GDM1 (cell line): ENCODE measurements at places on chromosomes 7 and 10.

DNA sequence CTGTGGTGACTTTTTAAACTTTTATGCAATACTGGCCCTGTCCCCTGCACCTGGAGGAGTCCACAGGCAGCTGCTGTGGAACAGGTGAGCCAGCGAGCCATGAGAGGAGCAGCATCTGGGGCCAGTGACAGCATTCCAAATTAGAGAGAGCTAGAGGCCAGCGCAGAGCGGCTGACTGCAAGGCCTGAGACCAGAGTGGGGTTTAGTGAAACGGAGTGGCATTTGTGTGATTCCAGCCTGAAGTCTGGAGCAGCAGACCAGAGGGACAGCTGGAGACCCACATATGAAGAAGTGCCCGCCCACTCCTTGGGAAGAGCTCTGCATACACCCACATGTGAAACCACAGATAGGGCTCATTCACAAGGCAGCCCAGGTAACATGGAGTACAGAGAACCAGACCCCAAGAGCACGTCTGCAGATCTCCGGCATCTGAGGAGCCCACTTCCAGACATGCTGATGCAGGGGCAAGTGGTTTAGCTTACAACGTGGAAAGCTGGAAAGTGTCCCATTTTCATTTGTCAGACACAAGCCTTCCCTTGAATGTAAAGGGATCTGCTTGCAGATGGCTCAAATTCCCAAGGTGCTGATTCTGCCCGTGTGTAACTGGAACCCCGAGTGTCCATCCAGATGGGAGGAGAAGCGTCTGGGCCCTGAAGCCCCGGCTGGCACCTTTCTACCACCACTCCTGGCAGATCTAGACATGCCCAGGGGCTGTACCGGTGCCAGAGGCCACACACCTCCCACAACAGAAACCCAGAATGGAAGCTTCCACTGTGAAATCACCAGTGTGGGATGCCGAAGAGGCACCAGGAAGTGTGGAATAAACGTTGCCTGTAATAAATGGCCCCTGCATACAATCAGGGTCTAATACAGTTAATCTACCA, 256.0 kb upstream of the TCERG1L start:
- no peak for DNase-seq

DNA sequence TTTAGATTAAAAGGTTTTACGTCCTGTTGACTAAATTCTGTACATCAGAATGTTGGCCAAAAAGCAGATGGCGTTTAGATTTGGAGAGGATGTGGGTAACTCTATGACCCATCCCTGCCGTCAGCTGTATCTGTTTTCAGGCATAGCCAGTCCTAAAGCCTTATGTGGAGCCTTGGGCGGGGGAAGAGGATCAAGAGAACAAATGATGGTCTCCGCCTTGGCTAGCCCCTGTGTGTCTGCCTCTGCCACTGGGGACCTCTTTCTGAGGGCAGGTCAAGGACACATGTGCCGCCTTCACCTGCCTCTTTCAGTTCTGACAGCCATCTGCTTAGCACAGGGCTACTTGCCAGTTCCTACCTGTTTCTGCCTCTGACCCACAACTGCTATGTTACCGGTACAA, 24.1 kb downstream of the PDSS1 start:
- DNase-seq: no peak

DNA sequence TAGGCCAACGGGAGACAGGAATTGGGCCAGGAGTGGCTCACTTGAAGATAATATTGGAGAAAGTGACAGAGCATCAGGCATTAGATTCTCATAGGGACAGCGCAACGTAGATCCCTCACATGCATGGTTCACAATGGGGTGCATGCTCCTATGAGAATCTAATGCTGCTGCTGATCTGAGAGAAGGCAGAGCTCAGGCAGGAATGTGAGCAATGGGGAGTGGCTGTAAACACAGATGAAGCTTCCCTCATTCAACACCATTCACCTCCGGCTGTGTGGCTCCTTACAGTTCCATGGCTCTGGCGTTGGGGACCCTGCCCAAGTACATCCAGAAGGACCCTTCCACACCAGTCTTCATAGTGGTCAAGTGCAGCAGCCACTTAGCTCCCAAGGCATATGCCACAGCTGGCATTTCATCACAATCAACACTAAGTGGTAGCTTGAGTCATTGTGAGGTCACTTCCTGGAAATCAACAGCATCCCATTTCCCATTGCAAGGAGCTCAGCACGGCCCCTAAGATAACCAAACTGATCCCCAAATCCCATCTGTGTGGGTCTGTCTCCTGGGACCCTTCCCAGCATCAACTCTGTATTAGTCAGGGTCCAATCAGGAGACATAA, 174.5 kb downstream of the TPST1 start:
- no peak for DNase-seq

GRCh38 chr7:156732091-156732625, 91.6 kb downstream of the RNF32 start:
- DNase-seq: no peak

GRCh38 chr10:123994417-123995081, 98.8 kb downstream of the CHST15 start:
- peak; percentile 21 for DNase-seq

GRCh38 chr7:4076701-4077294, 605.3 kb upstream of the FOXK1 start:
- DNase-seq: no peak

- DNase-seq: no peak
Measured at GRCh38 chr10:12771981-12772760, 229.3 kb downstream of the CCDC3 start.

DNA sequence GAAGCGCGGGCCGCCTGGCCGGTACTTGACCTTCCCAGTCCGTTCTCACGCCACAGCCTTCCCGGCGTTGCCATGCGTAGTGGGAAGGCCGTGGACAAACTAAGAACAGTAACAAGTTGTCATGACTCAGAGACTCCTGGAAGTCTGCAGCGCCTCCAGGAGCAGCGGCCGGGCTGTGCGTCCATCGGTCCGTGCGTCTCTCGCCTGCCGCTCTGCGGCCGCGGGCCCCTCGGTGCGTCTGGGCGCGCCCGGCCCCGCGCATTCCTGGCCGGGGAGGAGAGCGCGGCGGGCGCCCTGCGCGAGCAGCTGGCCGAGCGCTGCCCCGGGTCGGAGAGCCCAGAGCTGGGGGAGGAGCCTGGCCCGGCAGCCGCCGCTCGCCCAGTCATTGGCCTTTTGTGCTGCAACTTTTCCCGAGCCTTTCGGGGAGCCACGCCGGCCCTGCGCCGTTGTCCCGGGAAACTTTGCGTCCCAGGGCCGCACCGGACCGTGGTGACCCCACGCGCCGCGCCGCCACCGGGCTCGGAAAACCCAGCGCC, 123.7 kb downstream of the TACC2 start:
- DNase-seq: no peak

GRCh38 chr10:131193923-131194322, 117.6 kb downstream of the TCERG1L start:
- DNase-seq: no peak

DNA sequence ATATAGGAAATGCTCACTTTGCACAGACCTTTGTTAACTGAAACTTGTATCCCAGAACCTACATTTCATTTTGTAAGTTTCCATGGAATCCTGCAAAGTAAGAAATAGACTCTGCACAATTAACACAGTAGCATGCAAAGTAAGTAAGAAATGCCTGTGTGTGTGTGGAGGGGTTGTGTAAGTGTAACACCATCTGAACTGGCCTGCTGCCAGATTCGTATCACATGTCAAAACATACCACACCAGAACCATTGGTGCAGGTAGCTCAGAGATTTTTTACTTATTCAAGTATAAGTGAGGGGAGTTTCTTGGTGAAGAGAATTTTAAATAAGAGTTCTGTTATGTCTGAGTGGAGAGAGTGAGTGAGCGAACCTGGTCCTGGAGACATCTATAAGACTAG, 17.9 kb upstream of the DDX21 start:
- DNase-seq: no peak

- DNase-seq: no peak
Measured at GRCh38 chr10:75508239-75508813, 76.9 kb downstream of the LRMDA start.

DNA sequence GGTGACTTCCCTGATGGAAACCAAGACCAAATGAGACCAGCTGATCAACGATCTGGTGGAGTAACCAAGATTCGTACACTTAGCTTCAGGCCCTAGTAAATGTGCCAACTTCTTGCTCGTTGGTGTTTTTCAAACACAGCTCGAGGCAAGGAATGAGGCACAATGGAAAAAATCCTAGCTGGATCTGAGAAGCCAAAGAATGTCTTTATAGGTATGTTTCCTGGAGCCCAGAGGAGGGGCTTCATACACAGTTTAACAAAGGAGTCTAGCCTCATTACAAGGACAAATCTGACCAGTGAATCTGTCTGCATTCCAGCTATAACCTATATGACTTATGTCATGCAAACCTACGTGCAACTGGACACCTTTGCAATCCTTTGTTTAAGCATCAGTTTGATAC, 3.7 kb downstream of the COL17A1 start:
- DNase-seq: no peak
